ENCODE measurements at places on chromosomes 7 and 10. TPM values are rescaled to one million over a fixed set of nuclear protein-coding genes. Genes with fewer than 3 reads are reported as not detected.
A peak's percentile ranks its signal among the peaks of the same experiment; 100 is the strongest.

DNA sequence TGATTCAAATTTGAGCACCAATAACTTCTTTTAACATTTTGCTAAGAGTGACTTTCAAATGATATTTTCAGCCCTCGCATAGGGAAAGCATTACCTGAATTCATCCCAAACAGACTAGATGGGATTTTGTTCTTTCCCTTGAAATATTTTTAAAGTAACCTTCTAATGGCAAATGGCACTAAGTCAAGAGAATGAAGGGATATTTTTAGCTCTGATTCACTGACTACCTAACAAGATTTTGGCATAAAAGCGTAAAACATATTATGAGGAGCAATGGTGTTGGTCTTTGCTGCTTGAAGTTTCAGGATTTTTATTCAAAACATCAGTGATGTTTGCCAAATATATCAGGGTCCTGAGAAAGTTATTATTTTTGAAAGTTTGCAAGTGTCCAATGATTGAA is 290.3 kb downstream of the CDK14 start:
- DNase-seq: no peak

- DNase-seq: no peak
Measured at GRCh38 chr10:125565046-125565445, 117.9 kb downstream of the TEX36 start.

Gene TMEM184A
- 44.6 TPM for total RNA-seq

DNA sequence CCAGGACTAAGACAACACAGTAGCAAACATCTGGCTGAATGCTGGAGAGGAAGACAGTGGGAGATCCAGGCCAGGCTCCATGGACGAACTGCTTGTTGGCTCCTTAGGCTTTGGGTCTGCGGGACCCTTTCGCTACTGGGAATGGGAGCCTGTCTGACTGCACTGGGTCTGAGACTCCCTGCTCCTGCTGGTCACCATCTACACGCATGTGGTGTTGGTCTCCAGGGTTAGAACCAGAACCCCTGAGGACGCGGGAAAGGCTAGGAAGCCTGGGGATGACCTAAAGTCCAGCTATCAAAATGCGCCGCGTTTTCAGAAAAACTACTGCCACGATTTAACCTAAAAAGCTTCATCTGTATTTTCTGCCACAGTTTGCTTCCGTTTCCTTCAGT is 817 bp upstream of the DNAJB6 start:
- no peak for DNase-seq

DNA sequence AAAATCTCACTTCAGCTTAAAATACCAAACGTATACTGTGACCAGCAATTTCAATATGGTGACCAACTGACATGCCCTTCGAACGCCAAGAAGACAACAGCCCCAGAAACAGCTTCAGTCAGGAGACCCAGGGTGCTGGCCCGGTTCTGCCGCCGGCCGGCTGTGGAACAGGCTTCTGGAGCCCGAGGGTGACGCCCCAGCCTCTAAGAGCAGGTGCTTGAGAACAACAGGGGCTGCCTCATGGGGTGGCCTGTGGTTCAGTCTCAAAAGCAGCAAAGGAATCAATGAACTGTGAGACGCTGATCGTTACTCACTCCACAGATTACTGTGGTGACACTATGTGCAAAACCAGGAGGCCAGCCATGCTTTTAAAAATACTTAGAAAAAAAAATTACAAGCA is 17.3 kb downstream of the GPER1 start:
- DNase-seq: no peak

DNA sequence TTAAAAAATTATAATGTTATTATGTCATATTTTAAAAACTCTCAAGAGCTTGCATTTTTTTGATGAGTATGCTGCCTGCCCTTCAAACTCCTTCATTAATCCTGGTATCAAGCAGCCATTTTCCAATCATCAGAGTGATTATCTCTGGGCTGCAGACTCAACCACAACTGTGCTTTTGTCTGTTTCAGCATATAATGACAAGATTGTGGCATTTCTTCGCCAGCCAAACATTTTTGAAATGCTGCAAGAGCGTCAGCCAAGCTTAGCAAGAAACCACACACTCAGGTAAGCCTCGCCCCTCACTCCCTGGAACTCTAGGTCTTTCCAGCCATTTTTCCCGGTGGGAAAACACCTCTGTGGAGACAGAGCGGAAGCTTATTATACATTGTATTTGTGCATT is 90.0 kb upstream of the STK17A start:
- no peak for DNase-seq

Gene CNPY1
- not detected for total RNA-seq

Gene GIMAP7
- 4.4 TPM for total RNA-seq

Gene CYP2C19
- 13.0 TPM for total RNA-seq

Gene DYDC2
- total RNA-seq: 0.48 TPM

Gene RARRES2
- total RNA-seq: 852 TPM

- DNase-seq: no peak
Measured at GRCh38 chr7:106367018-106367420, 82.2 kb upstream of the NAMPT start.

DNA sequence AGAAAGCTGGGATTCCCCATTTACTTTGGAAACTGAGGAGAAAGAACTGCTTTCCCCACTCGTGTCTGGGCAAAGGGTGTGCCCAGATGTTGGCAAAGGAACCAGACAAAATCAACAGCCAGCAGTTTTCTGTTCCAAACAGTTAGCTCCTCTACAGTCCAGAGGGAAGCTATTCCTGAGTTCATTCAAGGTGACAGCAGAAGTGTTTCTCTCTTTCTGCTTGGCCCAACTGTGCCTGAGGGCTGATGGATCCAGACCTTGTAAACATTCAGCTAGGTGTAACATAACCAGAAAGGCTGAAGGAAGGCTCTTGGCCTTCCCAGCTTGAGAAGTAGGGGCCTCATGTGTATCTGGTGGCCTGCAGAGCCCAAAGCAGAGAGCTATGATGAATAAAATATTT is 7.0 kb upstream of the ALDH18A1 start:
- DNase-seq: peak; percentile 69

Gene IFIT1B
- total RNA-seq: not detected

DNA sequence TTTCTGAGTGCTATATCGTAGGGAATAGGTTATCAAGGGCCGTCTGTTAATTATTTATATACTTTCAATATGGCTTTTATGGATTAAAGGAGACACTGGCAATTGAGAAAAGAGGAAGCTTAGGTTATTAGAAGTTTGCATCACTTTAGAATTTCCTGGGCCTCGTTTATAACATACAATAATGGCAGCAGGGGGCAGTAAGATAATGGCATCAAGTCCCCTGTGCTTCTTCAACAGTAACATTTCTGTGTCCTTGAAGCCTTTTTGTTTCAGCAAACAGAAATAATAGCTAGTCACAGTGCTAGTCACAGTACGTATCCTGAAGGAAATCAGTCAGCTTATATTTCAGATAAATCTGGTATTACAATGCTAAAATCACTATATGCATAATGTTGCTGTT is 41.9 kb downstream of the SPAM1 start:
- no peak for DNase-seq

DNA sequence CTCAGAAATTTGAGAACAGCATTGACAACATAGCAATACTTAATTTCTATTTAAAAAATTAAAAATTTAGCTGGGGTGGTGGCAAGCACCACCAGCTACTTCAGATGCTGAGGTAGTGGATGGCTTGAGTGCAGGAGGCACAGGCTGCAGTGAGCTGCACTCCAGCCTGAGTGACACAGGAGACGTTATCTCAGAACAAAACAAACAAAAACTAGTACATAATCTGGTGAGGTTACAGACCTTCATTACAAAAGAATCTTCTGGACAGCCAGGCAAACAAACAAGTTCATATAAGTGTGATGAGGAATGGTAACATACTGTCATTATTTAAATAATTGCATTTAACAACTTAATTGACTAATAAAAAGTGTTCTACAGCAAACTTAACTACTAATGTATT is 77.0 kb upstream of the OIT3 start:
- DNase-seq: no peak

DNA sequence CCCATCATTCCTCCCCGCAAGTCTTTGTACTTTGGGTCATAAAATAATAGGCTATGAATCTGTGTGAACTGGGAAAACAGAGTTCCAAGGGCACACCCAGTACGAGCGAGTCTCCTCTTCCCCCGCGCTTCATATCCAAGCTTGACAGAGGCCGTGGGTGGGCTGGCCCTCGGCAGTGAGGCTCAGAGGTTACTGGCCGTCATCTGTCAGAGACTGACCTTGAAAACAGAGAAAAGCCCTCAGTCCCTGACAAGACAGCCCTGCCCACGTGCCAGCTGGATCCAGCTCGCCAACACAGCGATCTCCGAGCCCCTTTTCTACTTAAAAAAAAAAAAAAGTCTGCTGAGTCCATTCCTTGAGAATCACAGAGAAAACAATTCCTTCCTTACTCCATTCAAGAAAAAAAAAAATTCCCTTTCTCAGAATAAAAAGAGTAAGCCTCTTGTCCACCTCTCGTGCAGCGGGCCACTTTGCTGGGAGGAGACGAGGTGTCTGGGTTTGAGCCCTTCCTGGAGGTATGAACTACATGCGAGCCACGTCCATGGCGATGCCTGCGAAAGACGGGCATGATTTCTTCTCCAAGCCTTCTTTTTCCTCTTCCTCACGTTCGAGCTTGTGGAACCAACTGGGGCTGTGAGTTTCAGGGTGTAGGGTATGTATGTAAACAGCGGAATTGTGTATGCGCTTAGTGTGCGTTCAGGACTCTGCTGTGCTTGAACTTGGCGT is 744 bp upstream of the BICC1 start:
- DNase-seq: no peak

GRCh38 chr10:33387720-33388119 is 53.3 kb upstream of the NRP1 start:
- DNase-seq: no peak

GRCh38 chr10:124998624-124999291 is 56.8 kb downstream of the ZRANB1 start:
- peak; percentile 41 for DNase-seq

DNA sequence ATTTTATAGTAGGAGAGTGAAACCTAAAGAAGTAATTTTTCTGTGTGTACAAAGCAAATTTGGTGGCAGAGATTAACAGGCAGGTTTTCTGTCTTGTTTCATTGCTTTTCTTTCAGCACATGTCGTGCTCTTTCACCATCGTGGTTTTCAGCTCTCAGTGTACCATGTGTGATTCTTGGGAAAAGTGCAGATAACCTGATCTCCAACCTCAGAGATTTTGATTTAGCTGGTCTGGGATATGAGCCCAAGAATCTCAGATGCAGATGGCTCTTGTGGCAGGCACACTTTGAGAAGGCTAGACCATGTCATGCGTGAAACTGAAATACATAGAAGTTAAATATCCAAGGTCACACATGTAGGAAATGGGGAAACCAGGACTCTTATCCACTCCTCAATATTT is 317.4 kb downstream of the EXOC4 start:
- DNase-seq: no peak

GRCh38 chr7:123367031-123367430 is 167.3 kb upstream of the SLC13A1 start:
- DNase-seq: no peak

DNA sequence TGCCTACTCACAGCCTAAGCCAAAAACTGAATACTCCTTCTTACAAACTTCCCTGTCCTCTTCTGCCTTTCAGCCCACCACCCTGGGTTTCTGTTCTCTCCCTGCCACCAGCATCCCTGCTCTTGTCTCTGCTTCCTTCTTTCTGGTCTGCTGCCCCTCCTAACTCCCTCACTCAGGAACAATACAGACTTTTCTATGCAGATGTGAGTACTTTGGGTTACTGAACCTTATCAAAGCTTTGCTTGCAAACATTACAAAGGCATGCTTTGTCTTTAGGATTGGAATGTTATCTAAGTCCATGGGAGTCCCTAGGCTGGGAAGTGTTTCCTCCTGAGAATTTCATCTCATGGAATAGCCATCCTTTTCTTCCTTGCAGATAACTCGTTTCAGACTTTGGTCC is 28.9 kb downstream of the CNNM1 start:
- no peak for DNase-seq

- no peak for DNase-seq
Measured at GRCh38 chr10:16789261-16789660, 28.0 kb downstream of the RSU1 start.

Gene PBLD
- 126 TPM for total RNA-seq

- DNase-seq: no peak
Measured at GRCh38 chr7:50795253-50795652, 12.6 kb upstream of the GRB10 start.

Gene PDE6C
- total RNA-seq: not detected

All from left lobe of liver (tissue), 2 donors.